NCI-H2171 (cell line): ENCODE measurements at places on chromosomes 2 and 18.

DNA sequence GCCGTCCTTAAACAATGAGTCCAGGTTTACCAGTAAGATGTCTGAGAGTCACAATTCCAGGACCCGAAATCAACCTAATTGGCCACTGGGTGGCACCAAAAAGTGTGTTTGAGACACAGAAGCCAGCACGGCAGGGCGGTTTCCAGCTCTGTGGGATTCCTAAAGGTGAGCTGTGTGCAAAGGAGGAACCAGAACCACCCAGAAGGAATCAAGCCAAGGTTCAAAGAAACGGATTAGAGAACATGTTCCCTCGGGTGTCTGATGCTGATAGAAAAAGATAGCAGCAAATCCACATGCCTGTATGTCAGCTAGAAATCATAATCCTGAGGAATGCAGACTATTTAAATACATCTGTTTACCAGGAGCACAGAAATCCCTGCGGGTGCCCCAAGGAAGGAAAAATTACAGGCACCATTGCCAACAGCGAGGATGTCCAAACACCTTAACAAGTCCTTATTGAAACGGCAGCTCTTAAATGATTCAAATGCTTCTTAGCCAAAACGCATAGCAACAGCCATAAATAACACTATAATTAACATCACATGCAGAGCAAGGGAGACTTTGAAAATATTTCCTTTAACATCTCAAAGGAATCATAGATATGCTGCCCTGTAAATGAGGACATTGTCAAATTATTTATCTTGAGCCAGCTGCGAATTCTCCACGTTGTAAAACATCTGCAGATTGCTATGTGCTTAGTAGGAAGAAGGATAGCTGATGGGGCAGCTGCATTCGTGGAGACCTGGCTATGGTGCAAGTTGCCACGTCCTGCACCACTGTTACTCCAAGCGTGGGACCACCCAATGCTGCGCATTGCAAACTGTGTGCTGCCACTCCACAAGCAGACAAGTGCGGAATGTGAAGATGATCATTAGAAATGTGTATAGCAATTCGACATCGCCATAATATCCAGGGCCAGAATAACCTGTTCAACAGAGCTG lies 318.7 kb upstream of the NCKAP5 start:
- peak; percentile 59 for DNase-seq

DNA sequence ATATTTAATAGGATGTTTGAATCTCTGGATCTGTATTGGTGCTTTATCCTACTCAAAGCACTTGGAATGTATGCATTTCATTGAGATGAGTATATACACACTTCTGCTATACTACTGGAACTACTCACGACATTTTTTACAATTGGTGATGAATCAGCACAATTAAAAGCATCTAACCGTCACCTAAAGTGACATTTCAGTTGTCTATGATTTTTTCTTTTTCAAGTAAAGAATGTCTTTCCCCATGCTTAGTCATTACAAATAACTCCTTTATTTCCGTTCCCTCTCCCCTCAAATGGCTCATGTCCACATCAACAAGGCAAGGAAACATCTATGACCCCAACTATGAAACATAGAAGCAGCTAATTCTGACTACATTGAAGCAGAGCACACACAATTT lies 77.3 kb downstream of the CLIP4 start:
- no peak for DNase-seq

- no peak for DNase-seq
Measured at GRCh38 chr2:163205589-163206254, 367.2 kb upstream of the KCNH7 start.

DNA sequence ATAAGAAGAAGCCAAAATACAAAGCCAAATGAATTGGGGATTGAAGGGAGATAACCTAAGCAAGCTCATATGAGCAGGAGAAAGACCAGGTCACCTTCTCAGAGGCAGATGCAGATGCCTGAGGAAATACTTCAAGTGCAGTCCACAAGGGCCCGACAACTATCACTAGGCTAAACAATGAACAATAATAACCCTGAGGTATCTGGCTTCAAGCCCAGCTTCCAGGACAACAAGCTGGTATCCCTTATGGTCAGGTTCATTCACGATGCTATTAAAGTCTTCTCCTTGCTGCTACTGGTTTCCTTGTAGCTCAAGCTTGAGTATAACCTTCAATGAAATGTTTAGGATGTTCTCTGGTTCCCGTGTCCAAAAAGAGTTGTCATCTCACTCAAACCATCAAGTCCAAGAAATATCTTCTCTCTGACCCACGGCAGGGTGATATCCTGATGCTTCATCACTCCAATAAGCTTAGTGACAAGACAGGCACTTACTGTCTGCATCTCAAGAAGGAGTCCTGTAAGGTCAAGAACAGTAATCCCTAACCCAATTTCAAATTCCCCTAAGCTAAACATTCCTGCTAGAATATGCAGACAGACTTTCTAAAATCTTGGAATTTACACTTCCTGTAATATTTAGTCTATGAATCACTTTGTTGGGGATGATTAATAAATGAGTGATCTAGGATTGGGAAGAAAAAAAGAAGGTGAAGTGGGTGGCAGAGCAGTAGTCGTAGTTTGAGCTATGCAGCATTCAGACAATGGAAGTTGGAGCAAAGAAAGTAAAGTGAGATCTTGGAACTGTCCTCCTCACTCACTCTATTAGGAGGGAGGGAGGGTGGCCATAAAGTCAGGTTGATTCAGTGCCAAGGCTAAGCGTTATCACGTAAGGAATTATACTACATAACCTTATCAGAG lies 33.1 kb downstream of the CHN1 start:
- no peak for DNase-seq

DNA sequence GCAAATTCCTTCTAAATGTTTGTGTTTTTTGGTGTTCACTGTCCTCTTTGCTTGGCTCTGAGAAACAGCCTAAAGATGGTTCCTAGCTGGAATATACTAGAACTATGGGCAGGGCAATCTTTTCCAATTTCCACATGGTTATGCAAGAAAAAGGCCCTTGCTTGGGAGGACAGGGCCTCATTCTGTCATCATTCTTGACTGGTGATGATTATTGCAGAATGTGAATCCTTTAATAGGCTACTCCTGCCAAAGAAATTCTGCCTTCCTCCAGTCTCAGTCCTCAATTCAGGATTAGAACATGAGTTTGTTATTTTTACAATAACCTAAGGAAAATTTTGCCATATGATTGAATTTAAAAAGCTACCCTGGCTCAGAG lies 218.7 kb downstream of the HNMT start:
- no peak for DNase-seq
